ENCODE measurements at places on chromosomes 4 and X.

DNA sequence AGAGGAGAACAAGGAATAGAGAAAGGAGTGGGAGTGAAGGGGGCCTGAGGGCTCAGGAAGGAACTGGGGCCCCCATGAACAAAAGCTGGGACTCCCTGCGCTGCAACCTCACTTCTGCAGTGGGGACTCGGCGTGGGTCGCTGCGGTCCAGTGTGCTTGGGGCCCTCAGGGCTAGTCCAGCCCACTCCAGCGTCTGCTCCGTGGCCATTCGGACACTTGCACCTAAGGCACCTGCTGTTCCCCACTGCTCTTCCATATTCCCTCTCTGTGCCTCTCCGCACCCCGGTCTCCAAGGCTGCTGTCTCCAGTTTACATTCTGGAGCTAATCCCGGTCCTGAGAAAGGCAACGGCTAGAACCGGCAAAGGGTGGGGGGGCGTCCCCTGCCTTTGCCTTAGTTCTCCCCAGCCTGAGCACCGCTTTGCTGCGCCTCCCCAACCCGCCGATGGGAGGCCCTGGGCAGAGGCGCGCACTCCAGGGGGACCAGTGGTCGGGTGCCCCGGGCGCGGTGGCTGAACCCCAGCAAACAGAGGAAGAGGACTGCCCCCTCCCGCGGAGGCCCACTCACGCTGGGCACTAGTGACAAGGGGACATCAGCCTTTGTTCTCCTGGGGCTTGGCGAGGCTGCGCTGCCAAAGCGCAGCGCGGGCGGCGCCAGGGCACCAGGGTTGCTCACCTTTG, 327.7 kb upstream of the F9 start:
- DNase-seq, result no peak

- no peak for DNase-seq
These were observed 36.7 kb downstream of the SMIM20 start for GRCh38 chr4:25950461-25951389.

- no peak for DNase-seq
These were observed 6.4 kb downstream of the PPEF2 start for GRCh38 chr4:75895744-75896314.

- no peak for DNase-seq
These were observed 107.7 kb upstream of the ATXN3L start for GRCh38 chrX:13427441-13428052.

DNA sequence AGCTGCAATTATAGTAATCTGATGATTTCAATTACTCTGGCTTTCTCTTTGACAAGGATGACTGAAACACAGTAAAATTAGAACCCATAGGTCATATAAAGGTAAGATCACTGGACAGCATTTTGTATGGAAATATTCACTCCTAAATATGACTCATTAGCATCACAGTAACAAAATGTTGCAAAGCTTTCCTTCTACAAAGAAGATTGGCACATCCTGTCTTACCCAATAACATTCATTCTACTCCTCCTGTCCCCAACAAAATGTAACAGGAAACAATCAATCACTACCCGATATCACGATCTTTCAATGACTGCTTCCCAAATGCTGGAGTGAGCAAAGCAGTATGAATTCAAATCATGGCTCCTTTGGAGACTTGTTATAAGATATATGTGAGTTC, 95.3 kb downstream of the FANCB start:
- no peak for DNase-seq

GRCh38 chr4:14917298-14917633, 85.0 kb upstream of the CPEB2 start:
- DNase-seq, result no peak

DNA sequence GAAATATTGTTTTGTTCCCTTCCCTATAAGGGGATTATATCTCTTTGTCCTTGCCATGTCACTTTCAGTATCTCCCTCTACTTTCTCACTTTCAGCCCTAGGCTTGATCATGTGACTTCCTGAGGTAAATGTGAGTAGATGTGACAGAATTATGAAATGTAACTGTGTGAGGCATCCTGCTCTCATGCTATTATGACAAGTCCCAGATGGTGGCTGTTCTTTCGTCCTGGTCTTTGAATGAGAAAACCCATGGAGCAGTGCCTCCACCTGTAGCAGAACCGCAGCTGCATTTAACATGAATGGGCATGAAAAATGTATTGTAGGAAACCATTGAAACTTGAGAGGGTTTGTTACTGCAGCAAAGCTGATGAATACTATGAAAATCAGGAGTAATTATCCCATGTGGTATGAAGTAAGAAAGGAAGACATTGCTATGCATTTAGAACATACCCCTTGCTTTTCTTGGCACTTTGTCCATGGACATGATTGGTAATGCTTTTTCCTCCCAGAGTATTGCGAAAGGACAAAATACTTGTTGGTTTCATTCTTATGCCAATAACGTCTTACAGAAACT, 202.2 kb upstream of the GPRIN3 start:
- peak; percentile 44 for DNase-seq

- DNase-seq, result no peak
These were observed 120.4 kb downstream of the CHIC1 start for GRCh38 chrX:73683236-73683859.

GRCh38 chrX:72306851-72307645, 1.3 kb upstream of the CITED1 start:
- no peak for DNase-seq

DNA sequence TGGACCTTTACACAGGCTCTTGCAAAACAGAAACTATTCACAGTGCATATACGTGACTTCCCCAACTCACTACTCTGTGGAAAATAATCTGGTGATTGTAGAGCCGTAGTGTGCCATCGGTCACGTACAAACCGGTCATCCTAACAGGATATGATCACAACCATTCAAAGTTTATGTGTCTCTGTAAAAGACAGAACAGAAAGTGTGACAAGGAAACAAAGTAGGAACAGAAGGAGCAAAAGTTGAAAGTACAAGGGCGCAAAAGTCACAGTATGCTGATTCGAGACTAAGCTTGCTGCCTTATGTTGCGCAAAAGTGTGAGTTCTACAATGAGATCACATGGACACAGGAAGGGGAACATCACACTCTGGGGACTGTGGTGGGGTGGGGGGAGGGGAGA, 18.6 kb downstream of the MEPE start:
- DNase-seq, result no peak

- peak; percentile 70 for DNase-seq
These were observed 199.9 kb downstream of the TMA16 start for GRCh38 chr4:163694385-163694784.

- DNase-seq, result no peak
These were observed 101.9 kb upstream of the CCSER1 start for GRCh38 chr4:90025248-90025647.

- DNase-seq, result no peak
These were observed 63.4 kb downstream of the CLDN34 start for GRCh38 chrX:10030570-10030969.

DNA sequence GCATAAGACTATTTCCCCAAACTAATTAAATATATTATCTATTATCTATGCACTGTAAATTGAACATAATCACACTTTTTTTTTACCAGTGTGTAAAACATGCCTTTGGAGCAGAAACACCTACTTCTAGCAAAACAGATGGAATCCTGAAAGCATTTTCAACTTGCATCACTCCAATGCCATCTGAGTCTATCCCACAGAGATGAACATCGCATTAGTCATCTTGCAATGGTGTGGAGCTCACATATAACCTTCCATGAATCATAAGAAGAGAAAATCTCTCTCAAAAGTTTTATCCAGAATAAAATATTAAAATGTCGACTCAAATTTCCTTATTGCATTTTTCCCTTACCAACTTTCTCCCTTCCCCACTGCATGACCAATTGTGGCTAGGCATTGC, 406.7 kb upstream of the ACTRT1 start:
- peak; percentile 47 for DNase-seq

GRCh38 chr4:163536091-163536490, 41.6 kb downstream of the TMA16 start:
- DNase-seq, result no peak

DNA sequence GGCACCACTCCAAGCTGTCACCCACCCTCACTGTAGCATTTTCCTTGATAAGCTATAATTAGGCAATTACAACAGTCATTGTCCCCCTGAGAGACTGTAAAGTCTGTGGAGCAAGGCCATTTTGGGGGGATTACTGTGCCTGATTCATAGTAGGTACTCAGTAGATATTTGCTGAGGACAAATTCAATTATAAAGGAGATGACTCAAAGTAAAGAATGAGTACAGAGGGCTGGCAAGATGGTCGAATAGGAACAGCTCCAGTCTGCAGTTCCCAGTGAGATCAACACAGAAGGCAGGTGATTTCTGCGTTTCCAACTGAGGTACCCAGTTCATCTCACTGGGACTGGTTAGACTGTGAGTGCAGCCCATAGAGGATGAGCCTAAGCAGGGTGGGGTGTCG, 42.0 kb downstream of the MAOB start:
- no peak for DNase-seq

DNA sequence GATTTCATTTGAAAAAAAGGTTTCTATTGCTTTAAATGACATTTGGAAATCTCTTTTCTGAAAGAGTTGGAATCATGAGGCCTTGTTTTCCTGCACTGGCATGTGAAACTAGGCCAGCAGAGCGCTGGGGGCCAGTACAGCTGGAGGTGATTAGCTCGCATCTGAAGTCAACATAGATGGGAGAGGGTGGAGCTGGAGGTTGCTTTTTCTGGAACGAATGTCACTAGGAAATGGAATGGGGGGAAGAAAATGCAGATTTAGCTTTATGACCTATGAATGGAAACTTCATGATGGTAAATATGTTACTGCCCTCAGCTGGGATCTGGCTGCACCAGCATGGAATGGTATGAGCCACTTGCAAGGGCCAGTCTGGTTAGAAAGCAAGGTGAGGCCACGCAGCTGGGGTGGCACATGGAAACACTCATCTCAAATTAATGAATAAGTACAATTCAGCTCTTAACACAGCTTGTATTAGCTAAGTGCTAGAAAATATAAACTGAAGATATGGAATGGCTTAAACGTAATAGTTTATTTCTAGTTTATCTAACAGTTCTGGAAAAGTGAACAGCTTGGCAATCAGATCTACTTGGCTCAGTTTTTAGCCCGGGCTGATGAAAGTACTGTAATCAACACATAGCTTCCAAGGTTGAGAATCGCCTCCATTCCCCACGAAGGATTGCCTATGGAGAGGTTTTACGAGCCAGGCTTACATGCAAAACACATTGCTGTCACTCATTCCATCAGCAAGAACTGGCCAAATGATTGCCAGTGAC, 32.5 kb downstream of the SLC10A6 start:
- peak; percentile 69 for DNase-seq

DNA sequence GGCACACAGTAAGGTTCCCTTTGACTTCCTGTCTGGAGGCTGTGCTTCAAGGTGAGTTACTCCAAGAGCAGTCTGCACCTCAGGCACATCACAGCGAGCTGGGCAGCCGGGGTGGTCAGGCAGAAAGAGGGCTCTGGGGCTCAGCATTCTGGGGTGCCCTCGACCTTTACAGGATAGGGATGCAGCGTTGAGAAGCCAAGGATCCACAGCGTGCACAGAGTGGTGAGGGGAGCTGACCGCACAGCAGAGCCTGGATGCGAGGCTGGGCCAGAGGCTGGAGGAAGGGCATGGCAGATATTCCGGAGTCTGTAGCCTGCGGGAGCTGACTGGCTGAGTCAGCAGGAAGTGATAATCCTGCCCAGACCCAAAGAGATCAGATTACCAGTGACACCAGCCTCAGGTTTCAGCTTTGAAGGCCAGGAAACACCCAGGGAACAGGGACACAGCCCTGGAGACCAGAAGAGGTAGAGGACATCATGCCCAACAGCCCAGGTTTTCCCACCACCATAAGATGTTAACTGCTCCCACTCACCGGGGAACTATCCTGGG, 38.4 kb upstream of the PDLIM3 start:
- no peak for DNase-seq

- peak; percentile 21 for DNase-seq
These were observed 235.3 kb downstream of the TENM3 start for GRCh38 chr4:182478475-182478874.

DNA sequence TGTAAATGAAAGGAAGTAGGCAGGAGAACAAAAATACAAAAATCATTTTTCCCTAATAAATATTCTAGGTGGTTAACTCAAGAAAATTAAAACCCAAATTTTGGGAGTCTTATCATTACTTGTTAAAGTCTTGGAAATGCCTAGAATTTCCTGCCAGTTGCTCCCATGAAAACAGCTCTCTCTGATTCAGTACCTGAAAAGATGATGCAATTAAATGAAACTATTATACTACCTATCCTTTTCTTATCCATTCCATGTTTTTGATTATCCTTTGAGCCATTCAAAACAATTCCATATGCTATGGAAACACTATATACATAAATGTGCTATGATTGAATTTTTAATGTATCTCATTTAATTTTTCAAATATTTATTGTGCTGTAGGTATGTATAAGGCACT, 50.5 kb upstream of the AMELX start:
- no peak for DNase-seq

GRCh38 chr4:139564502-139564901, 8.5 kb upstream of the SETD7 start:
- no peak for DNase-seq

DNA sequence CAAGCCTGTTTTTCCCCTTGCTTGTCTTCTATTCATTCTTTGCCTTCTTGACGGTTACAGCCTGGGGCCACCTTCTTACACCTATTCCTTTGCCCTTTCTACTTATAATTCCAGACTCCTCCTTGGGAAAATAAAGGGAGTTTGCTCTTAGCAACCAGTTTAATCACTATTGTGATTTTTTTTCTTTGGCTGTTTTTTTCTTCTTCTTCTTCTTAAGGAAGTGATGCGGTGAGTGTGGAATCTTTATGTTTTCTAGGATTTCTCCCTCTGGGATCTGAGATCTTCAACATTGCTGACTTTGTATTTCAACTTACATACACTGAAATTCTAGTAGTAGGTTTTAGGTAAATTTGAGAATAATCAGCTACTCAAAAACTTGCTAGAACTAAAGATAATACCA, 1.1 kb upstream of the KLHL13 start:
- DNase-seq, result no peak

DNA sequence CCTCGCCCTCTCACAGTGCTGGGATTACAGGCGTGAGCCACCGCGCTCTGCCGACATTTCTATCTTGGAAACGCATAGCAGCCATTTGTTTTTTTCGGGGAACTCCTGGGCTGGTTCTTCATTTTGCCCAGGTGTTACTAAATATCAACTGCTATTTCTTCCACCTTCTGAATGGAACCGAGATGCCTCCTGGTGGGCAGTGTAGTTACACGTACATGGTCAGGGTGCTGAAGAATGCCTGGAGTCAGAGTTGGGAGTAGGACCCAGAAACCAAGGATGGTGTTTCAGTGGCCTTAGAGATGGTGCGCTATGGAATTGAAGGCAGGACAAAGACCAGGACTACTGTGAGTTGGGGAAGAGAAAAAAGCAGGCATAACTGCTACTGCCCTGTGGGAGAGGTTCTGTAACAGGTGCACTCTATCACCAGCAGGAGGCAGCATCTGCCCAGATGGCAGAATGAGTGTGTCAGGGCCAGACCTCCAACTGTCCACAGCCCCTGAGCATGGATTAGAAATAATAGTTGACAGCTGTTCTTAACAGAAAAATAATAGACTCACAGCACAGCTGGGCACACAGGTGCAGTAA, 81.7 kb downstream of the ZC4H2 start:
- no peak for DNase-seq

GRCh38 chr4:92254767-92255442, 48.9 kb upstream of the GRID2 start:
- no peak for DNase-seq

GRCh38 chr4:78325271-78326157, 226.1 kb upstream of the ANXA3 start:
- no peak for DNase-seq

GRCh38 chr4:55364691-55365344, 18.8 kb downstream of the SRD5A3 start:
- DNase-seq, result no peak

GRCh38 chr4:53529025-53529424, 62.3 kb downstream of the LNX1 start:
- DNase-seq, result no peak

Measured in fibroblast of skin of left biceps (primary cell).